Stimulated activated CD8-positive, alpha-beta memory T cell treated with anti-CD3 and anti-CD28 coated beads, Interleukin-7, amount 100 ng/mL, for 1 hour (primary cell): ENCODE measurements at places on chromosomes 16 and 17.

- DNase-seq, result no peak
These were observed 7.7 kb downstream of the MSL1 start for GRCh38 chr17:40129498-40129897.

DNA sequence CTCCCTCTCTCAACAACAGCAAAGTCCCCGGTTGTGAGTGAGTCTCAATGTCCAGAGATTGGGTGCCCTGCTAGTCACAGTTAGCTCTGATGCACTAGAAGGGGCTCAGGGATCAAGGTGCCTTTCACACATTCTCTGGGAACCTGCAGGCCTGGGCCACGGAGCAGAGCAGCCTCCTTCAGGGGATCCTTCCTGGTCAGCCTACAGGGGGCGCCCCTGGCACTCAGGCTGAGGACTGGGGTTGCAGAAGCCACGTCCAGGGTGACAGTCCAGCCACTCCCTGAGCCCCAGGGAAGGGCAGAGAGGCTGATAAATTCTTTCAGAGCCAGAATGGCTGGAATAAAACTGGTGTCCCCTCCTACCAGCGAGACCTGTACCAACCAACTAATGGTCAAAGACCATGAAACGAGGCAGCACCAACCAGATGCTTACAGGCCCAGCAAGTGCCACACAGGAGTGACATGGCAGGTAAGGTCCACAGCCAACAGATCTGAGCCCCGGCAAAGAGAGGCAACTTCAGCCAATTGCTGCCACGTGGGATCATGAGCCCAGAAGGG lies 43.5 kb downstream of the ST3GAL2 start:
- no peak for DNase-seq

- DNase-seq, result no peak
These were observed 11.5 kb downstream of the VEZF1 start for GRCh38 chr17:57976594-57976993.

DNA sequence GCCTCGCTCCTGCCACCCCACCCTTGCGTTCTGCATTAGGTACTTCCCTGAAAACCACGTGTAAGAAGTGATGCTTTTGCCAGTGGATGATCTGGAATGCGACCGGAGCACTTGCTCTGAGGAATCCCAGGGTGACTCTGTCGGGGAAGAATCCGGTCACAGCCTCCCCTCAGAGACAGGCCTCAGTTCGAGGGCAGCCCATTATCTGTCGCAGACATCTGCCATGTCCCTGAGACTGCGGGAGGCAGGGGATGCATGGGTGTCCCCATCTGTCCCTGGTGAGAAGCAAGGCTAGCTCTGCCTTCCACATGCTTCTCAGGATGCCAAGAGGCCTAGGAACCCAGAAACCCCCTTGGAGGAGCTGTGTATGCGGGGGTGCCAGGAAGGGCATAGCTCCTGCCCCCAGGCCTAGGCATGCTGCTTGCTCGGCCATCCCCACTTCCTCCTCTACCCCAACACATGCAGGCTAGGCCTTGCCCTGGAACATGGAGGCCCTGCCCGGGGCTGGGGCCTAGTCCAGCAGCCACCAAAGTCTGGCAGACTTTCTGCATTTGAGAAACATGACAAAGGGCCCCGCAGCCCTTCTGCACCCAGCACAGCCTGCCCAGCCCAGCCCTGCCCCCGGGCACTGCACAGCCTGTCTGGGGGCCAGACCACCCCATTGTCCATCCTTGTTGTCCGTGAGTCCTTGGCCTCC lies 20.5 kb downstream of the MNT start:
- no peak for DNase-seq

DNA sequence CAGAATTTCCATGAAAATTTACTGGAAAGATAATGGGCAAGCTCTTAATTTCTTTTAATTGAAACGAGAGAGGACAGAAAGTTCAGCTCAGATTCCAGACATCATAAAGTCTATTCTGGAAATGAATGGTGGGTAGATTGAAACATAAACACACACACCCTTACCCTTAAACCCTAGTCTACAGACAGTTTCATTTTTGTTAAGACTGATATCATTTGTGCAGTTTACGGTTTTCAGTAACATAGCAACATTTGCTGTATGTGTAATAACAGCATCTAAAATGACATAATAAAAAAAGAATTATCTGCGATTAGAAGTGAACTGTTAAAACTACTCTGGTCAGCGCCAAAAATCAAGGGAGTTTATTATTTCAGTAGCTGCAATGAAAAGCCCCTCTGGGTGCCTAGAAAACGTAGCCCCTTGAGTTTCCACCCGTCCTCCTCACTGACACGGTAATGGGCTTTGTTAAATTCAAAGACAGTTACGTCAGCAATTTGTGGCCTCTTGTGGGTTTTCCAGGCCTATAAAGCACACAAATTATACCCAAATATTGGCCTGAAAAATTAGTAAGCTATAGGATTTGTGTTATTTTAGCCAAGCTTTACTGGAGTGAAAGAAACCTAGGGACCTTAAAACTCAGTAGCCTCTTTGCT lies 520.6 kb upstream of the SOX9 start:
- no peak for DNase-seq

DNA sequence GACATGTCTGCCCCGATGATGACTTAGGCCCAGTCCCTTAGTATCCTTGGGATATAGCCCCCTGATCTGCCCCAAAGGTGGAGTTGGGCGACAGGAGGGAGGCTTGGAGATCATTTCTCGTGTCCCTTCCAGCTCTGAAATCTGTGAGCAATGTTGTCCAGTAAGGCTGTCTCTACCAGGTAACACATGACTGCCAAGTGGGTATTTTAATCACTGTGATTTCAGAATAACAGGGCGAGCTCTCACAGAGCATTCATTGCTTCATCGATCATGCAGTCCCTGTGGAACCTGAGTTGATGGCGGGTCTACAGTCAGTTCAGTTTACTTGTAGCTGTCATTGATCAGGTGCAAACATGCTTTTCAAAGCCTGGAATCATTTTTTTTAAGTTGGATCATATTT lies 39.2 kb downstream of the KSR1 start:
- no peak for DNase-seq

GRCh38 chr16:69100071-69100691 lies 5.3 kb upstream of the HAS3 start:
- no peak for DNase-seq

GRCh38 chr17:79859676-79860615 lies 20.7 kb upstream of the CBX4 start:
- no peak for DNase-seq

GRCh38 chr16:56067406-56067805 lies 123.9 kb upstream of the GNAO1 start:
- no peak for DNase-seq
